Stimulated activated CD8-positive, alpha-beta memory T cell treated with anti-CD3 and anti-CD28 coated beads, Interleukin-2, amount 100 ng/mL, for 48 hours (primary cell): ENCODE measurements at places on chromosomes 1 and 21.

GRCh38 chr1:109667452-109668122, at the start of gene GSTM2:
Gene GSTM2 (plus strand): TSS chr1:109668057. CDS start chr1:109668116, 59 bp downstream.
- DNase-seq, result peak; percentile 74

DNA sequence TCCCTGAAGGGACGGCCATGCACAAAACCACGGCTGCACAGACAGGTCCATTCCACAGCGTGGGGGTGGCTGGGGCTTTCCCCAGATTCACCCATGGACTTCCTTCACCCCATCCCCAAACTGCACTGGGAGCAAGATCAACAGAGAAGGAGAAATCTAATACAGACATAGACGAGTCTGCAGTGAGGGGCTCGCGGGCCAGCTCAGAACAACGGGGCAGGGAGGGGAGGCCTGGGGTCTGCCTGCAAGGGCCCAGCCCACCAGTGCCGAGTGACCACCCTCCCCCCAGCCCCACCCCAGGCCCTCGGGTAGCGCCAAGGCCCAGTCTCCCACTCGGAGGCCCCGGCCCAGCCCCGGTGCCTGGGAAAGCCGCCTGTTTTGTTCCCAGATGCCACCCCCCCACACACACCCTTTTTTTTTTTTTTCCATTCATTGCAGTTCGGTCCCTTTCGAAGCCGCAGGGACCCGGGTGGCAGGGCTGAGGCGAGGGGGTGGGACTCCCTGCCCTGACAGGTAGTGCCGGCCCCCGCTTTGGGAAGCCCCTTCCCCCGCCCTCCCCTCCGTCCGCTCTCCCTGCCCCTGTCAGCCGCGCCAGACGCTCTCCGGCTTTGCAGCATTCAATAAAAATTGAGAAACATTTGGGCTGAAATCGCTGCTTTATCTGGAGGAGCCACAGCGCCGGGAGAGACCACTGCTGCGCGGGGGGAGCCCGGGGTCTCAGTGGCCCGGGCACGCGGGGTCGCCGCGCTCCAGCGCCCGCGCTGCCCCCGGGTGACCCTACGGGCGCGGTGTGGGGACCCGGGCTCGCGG, 543 bp upstream of the EPHB2 start:
- no peak for DNase-seq

DNA sequence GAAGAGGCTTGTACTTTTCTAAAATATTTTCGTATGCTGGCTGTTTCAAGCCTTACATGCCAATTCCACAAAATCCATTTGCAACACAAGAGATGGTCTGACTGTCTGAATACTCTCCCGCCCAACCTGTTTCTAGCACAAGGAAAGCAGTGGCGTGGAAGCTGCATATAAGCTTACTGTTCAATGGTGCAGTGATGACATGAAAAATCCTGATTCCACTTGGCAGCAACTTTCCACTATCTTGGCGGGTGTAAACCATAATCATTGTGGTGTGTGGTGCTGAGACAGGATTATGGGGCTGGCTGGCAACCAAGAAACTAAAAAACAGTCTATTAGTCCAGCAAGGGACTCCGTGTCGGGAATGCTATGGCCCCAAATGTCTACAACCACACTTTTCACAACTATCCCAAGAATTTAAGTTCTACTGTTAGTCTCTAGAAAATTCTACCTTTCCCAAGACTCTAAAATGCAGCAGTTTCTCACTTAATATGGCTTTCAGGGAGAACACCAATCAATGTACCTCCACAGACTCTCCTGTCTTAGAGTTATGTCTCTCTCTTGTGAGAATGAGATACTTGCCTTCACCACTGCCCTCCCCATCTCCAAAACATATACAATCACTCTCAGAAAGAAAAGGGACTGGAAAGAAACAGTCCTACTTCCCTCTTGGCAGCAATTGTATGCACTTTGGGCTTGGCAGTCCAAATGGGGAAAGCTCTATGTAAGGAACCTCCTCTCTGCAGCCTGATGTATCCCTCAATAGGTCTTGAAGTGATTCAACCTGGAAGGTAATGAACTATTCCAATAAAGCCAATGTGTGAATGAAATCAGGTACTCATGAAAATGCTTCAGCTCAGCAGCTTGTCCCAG, 9.5 kb downstream of the COLGALT2 start:
- no peak for DNase-seq

- no peak for DNase-seq
Observed at GRCh38 chr21:36918291-36918690, 48.2 kb downstream of the HLCS start.

DNA sequence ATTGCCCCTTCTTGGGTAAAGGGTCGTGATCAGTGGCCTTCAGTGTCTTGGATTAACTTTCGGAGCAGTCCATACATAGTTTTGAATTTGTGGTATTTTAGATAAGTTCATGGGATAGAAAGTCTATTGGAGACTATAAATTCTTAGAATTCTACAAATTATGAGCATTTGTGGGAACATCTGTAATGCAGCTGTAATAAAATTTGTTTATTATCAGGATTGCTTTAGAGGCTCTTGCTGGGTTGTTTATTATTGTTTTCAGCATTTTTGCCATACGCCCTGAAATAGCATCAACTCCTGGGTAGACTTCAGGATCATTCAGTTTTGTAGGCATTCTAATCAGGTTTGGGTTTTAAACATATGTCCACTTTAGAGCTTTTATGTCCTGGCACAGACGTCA, 16.1 kb downstream of the LAMC1 start:
- no peak for DNase-seq

DNA sequence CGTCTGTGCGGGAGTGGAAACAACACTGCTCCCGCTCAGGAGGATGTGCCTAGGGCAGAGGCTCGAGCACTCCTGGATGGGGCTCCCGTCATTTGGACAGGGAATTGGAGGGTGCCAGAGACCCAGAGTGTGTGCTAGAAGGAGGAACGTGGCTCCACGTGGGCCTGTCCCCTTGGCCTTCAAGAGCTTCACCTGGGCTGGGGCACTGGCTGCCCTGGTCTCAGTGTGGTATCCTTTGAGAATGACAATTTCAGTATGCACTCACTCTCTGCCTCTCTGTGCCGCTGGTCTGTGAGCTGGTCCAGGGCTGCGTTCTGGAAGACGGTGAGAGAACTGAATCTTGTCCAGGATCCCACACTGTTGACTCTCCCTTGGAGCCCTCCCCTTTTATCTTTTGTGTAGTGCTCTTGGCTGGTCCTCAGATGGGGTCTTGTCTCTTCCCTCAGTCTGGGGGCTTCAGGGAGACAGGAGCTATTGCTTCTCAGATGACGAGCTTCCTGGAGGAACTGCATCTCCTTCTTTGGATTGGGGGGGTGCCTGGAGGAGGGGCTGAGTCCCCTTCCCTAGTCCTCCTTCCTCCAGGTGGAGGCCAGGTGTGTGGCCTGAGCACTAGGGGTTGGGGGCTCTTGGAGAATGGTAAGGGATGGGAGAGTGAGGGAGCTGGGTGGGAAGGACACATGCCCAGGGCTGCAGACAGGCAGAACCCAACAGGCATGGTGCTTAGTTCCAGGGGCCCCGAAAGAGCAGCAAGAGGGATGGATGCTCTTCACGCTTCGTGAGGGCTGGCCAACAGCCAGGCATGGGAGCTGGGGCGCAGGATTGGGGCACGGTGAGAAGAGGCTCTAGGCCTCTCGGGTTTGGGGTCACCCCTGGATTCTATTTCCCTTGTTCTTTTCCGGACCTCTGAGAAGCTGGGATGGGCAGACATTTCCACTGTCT, 14.8 kb upstream of the ETV3L start:
- no peak for DNase-seq

GRCh38 chr1:200153277-200154055, 126.0 kb downstream of the NR5A2 start:
- no peak for DNase-seq

GRCh38 chr1:53799141-53799540, 39.0 kb downstream of the NDC1 start:
- DNase-seq, result no peak

- DNase-seq, result no peak
Observed at GRCh38 chr1:91679446-91679845, 178.8 kb downstream of the CDC7 start.

- DNase-seq, result no peak
Observed at GRCh38 chr1:179708434-179709195, 34.5 kb upstream of the FAM163A start.

DNA sequence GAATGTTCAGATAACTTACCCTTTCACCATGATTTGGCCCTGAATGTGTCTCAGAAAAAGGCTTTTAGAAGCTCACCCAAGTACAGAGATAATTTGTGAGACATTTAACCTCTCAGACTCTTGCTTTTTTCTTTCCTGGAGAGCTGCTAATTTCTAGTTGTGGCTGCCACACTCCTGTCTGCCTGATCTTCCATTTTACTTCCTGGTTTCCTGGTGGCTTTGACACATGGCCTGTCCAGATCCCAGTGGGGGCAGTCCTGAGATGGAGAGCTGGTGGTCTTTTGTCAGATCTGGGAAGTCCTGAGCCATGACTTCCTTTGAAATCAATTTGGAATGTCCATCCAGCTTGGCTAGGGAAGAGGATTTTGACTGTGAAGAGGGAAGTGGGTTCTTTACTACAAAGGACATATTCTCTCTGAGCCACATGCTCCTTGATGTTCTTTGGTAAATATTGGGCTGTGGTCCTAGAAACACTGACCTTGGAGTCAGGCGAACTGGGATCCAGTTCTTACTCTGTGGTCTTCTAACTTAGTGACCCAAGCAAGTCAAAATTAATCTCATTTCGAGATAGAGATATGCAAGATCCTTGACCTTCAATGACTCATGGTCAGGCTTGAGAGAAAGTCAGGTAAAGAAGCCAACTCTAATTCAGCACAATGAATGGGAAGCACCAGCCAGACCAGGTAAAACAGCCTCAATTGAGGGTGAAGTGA, 78.0 kb upstream of the HSD17B7 start:
- no peak for DNase-seq

- no peak for DNase-seq
Observed at GRCh38 chr1:232669981-232670747, 40.2 kb upstream of the SIPA1L2 start.

GRCh38 chr1:225426395-225427234, 1.2 kb downstream of the LBR start:
- no peak for DNase-seq

- DNase-seq, result no peak
Observed at GRCh38 chr1:196344453-196344852, 263.8 kb downstream of the KCNT2 start.

DNA sequence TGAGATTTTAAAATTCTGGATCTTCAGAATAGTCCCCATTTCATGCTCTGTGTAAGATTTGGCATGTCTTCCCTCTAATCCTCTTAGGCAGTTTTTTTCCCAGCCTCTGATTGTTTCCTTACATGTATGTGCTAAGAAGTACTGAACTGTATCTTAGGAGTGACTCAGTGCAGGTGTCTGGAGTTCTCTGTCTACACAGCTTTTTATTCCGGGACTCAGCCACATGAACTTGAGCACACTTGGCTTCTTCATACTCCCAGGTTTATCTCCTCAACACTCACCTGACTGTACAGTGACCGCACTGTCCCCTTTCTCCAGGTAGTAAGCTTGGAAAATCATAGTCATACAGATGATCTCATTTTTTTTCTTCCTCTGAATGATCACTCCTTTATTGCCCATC, 50.7 kb downstream of the SYT14 start:
- no peak for DNase-seq

DNA sequence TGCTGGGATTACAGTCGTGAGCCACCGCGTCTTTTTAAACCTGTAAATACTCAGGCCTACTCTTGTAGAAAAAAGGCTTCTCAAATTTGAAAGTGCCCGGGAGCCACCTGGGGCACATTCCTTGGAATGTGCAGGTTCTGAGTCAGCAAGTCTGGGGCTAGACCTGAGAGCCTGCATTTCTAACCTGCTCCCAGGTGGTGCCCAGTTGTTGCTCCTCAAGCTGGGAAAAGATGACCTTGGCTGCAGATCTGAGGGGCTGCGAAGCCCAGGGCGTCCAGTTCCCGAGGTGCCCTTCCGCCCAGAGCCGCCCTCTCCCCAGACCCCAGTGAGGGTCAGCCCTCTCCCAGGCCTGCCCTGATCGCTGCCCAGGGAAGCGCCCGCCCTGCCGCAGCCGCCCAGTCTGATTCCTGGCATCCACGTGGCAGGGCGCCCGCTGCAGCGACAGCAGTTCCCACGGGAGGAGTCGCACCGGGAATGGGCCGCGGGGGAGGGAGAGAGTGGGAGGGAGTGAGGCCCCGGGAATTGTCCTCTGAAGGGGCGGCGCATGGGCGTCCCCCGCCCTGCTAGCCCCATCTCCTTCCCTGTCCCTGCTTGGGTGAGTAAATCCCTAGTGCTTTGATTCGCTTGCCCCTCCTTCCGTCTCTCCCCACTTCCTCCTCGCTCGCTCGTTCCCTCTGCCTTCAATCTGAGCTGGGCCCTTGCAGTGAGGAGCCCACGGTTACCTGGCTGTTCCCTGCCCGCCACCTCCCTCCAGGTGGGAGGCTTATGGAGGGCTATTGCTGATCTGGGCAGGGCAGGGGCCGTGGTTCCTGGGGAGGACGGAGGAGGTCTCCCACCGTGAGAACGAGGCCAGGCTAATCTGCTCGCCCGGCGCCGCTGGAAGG, 18.8 kb upstream of the TENT5B start:
- DNase-seq, result no peak

DNA sequence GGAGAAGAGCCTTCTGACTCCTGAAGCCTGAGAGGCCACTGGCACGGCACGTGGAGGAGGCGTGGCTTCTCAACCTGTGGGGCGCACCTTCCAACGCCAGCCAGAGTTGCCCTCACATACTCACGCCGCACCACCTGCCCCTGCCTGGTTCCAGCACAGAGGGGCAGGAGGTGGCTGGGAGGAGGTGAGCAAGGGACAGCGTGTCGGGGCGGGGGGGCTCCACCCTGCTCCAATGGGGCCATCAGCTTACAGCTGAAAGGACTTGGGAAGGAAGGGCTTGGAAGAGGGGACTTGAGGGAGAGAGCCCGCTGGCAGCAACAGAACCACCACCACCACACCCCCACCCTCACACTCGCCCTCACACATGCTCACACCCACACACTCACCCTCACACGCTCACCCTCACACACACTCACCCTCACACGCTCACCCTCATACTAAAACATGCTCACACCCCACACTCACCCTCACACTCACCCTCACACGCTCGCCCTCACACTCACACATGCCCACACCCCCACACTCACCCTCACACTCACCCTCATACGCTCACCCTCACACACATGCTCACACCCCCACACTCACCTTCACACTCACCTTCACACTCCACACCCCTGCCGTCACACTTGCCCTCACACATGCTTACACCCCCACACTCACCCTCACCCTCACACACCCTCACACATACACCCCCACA, 41.6 kb upstream of the EDN2 start:
- DNase-seq, result no peak

- DNase-seq, result no peak
Observed at GRCh38 chr1:74613894-74614293, 59.7 kb downstream of the ERICH3 start.

- DNase-seq, result no peak
Observed at GRCh38 chr1:63592536-63593302, 492 bp upstream of the PGM1 start.

DNA sequence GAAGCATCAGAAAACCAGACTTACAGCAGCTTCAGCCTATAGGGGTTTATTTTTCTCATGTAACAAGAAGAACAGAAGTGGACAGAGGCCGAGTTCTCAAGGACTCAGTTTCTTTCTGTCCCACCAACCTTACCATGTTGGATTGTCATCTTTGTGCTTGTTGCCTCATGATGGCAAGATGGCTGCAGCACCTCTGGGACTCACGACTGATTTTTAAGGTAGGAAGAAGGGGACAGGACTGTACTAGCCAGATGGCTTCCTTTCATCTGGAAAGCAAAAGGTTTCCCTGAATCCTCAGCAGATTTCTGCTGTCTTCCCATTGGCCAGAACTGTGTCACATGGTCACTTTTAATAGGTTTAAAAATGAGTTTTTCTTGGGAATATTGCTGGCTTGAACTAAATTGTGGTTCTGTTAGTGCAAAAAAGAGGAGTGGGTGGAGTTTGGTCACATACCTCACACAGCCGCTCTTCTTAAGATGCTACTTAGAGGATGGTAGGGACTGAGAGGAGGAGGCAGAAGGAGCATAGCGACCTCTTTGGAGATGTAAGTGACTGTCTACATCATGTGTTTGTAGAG, 48.1 kb upstream of the ENAH start:
- no peak for DNase-seq
